ENCODE measurements at places on chromosomes 1 and 21. TPM values are rescaled to one million over a fixed set of nuclear protein-coding genes. Genes with fewer than 3 reads are reported as not detected.

GRCh38 chr21:36478941-36479340 is 981 bp downstream of the CLDN14 start:
- DNase-seq: no peak

Gene SPATA1
- total RNA-seq: 2.1 TPM

DNA sequence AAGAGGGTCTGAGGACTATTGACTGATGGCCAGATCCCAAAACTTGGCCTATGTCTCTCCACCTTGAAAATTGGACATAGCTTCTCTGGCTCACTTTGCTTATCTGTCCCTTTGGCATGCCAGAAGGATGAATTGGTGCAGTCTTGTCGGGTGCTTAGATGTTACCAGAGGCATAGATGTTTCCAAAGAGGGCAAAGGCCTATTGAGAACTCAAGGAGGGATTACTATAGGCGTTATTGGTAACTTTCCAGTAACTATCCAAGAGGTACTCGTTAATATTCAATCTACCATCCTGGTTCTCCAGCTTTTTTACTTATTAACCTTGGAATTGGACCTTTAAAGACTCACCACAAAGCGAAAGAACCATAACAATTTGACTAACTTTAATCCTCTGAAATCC is 368.3 kb upstream of the ESRRG start:
- no peak for DNase-seq

DNA sequence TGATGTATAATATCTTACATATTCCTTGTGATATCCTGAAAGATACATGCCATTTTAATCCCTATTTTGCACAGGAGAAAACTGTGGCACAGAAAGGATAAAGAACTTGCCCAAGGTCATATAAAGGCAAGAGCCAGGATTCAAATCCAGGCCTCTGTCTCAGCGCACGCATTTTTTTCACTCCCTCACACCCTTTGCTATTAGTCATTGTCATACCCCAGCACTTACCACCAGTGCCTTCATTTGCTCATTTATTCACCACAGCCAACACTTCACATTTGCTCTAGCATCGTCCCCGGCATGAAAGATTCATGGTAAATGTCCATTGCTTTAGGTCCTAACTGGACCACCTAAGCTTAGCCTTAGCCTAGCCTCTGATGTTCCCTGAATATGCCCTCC is 14.2 kb downstream of the ALX3 start:
- DNase-seq: no peak

DNA sequence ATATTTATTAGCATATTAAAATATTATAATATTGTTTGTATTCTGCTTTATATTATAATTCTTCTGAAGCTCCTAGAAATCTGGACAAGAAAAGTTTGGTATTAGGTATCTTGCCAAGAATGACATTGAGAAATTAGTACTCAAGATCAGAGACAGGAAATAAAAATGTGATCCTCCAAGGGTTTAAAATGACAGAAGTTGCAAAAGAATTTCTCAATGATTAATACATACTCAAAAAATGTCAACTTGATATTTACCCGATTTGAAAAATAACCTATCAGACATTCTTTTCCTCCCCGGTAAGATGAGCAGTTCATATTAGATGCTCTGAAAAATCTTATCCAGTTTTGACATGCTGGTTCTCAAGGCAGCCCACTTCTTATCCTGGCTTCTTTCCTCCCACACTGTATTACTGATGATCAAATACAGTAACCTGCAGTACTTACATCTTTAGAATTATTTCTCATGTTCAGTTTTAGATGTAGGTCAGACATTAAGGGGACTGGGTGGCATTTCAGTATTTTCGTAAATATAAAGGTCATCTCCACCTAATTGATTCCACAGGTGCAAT is 55.3 kb downstream of the CACHD1 start:
- DNase-seq: no peak

DNA sequence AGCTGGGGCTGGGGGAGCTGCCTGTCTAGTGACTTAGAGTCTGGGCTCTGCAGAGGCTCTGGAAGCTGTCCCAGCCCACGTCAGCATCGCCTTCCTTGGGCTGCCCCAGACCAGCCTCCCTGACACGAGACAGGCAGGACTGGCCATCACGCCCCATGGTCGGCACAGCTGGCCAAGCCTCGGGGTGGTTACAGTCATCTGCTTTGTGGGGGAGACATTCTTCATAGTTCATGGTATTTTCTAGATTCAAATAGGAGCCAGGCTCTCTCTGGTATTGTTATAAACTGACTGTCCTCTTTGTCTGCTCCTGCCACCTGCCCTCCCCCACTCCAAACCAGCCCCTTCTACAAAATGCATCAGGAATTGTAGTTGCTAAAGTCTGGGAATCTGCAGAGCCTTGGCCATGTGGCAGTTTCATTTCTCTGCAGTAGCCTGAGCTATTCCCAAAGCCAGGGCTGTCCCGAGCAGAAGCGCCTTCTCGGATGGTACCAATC is 29.4 kb downstream of the OLFML2B start:
- no peak for DNase-seq

GRCh38 chr1:174964972-174965361 is 34.8 kb upstream of the CACYBP start:
- DNase-seq: no peak

Gene FRRS1
- total RNA-seq: 1.0 TPM

Gene SPATA45
- total RNA-seq: 0.80 TPM

Data from natural killer cell (primary cell).